NCI-H2081 (cell line): ENCODE measurements at places on chromosomes 5 and 9.

GRCh38 chr9:108182950-108183381, 672.8 kb downstream of the ACTL7B start:
- no peak for DNase-seq

GRCh38 chr5:141732417-141732816, 50.4 kb upstream of the ARAP3 start:
- DNase-seq, result no peak

GRCh38 chr5:175861337-175862130, 9.8 kb upstream of the CPLX2 start:
- peak; percentile 89 for DNase-seq

GRCh38 chr9:92616199-92616641, 53.7 kb downstream of the IPPK start:
- no peak for DNase-seq

- no peak for DNase-seq
Observed at GRCh38 chr9:135167849-135168655, 80.6 kb downstream of the OLFM1 start.

GRCh38 chr5:93874491-93874890, 133.1 kb upstream of the POU5F2 start:
- DNase-seq, result no peak

- DNase-seq, result no peak
Observed at GRCh38 chr9:137416563-137417151, 6.3 kb downstream of the EXD3 start.

DNA sequence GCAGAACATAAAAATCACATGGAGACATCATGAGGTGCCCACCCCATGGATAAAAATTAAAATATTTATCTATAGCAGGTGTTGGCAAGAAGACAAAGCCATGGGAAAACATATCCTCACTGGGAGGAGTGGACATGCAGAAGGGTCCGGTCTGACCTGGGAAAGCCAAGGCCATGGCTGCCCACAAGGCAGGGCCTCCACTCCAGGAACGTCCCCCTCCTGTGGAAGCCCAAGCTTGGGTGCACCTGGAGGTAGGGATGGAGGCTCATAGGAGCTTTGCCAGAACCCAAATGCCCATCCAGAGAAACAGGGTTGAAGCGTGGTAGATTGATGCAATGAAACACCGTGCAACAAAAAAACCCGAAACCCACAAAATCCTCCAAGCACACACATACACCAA, 81.4 kb upstream of the COL5A1 start:
- DNase-seq, result no peak

DNA sequence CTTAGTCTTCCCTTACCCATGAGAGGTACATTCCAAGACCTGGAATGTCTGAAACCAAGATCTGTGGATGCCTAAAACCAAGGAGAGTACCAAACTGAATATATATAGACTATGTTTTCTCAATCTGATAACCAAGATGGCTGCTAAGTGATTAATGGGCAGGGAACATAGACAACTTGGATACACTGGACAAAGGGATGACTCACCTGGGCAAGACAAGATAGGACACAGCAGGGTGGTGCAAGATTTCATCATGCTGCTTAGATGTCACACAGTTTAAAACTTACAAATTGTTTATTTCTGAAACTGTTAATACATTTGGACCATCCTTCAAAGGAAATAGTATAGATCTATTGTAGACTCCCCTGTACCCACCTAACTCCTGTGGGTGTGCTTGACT, 130.9 kb downstream of the HTR1A start:
- DNase-seq, result no peak

DNA sequence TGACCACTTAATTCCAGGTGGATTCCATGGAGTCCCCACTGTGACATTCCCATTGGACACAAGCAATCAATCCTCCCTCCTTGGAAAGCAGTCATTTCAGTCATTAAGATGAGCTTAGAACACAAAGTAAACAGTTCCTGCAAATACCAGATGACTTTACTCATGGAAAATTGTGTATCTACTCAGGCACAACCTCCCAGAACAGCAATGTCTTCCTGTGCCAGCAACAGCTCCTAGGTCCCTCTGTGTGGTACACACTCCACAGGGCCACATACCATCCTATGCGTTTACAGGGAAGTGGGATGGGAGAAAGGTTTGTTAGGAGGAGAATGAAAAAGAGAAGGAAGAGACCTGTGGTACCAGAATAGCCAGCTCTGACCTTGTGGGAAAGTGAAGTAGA, 53.7 kb downstream of the MTMR12 start:
- DNase-seq, result no peak

DNA sequence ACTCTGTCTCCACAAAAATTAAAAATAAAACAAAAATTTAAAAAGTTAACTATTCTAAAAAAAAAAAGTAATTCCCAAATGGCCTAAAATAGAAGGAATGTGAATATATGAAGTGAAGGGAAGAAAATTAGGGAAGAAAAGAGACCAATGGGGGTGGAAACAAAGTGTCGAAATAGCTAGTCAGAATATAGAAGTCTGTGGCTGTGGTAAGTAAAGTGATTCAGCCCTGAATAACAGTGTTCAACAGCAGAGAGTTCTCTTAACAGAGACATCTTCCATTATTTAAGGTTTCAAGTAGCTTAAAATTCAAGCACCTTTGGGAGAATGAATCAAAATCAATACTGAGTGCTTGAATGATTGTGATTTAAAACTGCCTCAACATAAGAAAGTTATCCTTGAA, 51.7 kb downstream of the LPAR1 start:
- DNase-seq, result no peak

GRCh38 chr9:68798423-68798822, 93.4 kb downstream of the PIP5K1B start:
- no peak for DNase-seq

DNA sequence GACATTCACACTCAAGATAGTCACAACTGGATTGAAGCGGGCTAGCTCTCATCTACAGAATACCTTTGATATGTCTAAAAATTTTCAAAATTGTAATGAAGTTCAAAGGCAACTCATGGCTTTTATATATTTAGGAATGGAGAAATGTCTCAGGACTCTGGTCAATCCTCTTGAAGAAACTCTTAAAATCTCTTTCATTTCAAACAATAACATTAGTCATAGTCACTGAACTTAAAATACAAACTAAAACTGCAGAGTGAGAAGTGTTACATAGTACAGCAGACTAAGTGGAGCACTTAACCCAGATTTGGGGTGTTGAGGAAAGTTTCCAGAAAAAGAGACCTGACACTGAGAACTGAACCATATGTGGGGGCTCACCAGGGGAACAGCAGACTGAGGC, 20.7 kb downstream of the FANCC start:
- no peak for DNase-seq

DNA sequence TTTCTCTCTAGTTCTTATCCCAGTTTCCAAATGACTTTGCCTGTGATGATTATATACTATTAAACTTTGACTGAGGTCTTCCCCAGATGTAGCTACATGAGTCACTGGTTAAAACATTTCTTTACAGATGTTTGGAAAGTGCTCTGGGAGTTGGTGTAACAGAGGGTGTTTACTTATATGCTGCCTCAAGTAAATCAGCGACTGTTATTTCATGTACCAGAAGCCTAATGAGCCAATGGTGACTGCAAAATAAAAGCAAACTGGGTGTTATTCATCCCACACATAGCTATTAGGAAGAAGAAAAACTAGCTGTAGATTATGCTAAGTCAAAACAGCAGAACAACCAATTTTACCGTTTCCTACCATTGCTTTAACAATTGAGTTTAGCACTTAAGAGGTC, 929.7 kb upstream of the SEMA6A start:
- no peak for DNase-seq

GRCh38 chr5:167992868-167993267, 298.6 kb upstream of the WWC1 start:
- no peak for DNase-seq

GRCh38 chr5:156534085-156534484, 207.1 kb downstream of the SGCD start:
- no peak for DNase-seq

GRCh38 chr5:115898656-115899055, 56.9 kb downstream of the AP3S1 start:
- no peak for DNase-seq

DNA sequence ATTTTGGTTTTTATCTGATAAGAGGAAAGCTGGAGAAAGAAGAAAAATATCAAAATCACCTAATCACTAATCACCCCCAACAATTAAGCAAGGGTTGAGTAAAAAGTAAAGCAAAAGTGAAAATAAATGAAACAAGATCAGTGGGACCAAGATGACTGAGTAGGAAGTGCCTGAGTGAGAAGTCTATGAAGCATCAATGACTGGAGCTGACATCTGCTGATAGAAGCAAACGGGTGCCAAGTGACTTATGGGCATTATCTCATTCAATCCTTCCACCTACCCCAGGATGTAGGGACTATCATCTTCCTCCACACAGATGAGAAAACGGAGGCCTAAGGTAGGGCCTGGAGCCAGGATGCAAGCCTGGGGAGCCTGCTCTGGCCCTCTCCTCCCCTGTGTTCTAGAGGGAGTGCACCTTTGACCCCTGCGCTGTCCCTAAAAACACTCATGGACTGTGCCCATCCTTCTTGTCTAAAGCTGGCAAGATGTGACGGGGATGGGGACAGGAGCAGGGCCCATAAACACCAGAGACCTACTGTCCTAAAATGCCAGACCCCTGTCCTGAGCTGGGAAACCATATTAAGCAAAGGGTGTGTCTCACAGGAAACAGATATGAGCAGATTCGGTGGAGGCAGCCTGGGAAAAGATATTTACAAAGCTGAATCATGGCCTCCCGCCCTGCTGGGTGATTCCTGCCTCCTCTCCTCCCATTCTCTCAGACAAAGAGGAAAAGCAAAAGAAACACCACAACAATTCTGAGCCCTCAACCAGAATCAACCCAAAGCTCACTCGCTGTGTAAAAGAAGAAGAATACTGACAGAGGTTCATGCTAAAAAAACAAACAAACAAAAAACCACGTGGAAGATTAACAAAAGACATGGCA, 116.0 kb downstream of the AUH start:
- peak; percentile 5 for DNase-seq

- no peak for DNase-seq
Observed at GRCh38 chr5:171961117-171961516, 45.3 kb downstream of the FBXW11 start.

DNA sequence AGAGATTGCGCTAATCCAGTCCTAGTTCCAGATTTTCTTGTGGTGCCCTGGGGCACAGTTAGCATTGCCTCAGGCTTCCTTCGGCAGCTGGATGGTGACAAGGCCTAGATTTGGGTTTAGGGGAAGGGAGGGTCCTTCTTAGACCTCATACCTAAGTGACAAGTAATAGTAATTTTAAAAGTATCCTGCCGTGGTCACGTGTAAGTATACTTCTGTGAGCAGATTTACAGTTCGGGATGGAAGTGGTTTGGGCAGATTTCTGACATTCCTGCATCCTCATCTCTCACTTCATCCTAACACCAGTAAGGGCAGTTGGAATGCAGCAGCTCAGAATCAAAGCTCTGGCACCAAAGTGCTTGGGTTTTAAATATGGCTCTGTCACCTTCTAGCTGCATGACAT, 71.6 kb downstream of the LRRC70 start:
- DNase-seq, result no peak

DNA sequence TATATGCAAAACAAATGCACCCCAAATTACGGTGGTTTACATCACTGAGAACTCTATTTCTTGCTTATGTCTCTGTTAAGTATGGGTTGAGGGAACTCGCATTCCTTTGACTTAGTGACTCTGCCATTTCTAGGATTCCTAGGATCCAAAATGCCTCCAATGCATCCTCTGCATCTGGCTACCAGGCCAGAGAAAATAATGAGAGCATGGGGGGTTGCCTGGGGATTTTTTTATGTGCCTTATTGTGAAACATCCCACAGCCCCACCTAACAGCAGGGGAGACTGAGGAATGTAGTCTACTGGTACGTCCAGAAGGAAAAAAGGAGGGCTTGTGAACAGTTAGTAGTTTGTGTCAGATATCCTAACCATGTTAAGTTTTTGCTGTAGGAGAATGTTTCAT, 466.0 kb upstream of the ARRDC3 start:
- DNase-seq, result no peak

DNA sequence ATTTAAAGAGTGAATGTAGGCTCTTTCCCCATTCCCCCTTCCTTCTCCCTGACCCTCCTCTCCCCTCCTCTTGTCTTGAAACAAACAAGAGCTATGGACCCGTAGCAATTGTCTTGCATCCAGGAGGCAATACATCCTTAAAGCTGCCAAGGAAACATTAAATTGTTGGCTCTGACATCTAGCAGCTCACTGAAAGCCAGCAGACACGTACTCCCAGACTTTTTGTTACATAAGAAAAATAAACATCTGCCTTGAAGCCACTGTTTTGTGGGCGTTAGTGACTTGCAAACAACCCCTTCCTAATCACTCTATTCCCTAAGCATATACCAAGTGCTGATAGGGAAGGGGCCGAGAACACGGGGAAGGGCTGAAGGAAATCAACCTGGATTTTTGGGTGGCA, 8.6 kb downstream of the SLC45A2 start:
- DNase-seq, result no peak

DNA sequence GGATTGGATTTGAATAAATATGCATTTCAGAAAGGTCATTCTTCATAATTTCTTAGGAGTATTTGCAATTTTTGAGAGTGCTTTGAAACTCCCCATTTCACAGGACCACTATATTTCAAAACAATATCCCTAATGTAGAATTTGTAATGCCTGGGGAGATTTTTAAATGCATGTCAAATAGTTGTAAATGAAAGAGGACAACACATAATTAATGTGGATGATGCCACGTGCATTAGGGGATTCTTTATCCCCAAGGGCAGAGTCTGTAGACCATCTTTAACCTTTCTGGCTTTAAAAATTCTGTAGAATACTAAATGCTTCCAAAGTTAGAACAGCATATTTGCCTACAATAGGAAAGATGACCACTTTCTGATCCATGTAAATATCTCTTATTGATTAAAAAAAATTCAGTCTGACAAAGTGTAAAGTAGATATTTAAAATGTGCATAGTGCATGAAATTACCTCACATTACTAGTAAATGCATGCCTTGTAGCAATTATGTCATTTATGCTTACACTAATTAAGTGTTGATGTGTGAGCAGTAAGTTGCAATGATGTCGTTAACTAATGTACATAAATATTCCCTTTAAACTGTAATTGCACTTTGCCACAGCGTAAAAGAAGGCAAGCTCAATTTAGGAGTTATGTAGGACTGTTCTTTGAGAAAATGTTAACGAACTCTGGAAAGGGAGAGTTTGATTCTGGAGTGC, 416.1 kb downstream of the PSAT1 start:
- peak; percentile 9 for DNase-seq

- DNase-seq, result no peak
Observed at GRCh38 chr9:36445800-36446361, 45.8 kb upstream of the RNF38 start.

DNA sequence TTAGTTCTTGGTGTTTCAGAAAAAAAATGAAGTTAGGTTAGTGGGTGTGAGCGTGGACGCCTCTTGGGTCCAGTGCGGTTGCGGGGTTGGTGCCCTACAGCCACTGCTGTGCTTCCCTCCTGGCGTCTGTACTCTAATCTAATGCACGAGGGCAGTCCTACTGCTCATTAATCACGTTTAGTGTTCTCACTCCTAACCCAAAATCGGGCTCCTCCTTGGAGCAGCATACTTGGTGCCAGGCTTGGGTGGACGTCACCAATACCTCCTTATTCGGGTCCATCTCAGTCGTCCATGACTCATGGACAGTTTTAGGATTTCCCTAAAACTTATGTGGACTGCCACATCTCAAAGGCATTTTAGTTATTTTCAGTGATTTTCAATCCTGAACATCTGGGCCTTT, 41.6 kb downstream of the TRIO start:
- no peak for DNase-seq

GRCh38 chr5:124173386-124173785, 573.1 kb downstream of the ZNF608 start:
- no peak for DNase-seq

- DNase-seq, result no peak
Observed at GRCh38 chr5:145697251-145697990, 137.7 kb downstream of the PRELID2 start.
